ENCODE measurements at places on chromosomes 5 and 9.

GRCh38 chr9:112487799-112488340 is 1.2 kb downstream of the KIAA1958 start:
- DNase-seq = no peak

- no peak for DNase-seq
These were observed 1.0 kb downstream of the ANKH start for GRCh38 chr5:14870337-14871213.

DNA sequence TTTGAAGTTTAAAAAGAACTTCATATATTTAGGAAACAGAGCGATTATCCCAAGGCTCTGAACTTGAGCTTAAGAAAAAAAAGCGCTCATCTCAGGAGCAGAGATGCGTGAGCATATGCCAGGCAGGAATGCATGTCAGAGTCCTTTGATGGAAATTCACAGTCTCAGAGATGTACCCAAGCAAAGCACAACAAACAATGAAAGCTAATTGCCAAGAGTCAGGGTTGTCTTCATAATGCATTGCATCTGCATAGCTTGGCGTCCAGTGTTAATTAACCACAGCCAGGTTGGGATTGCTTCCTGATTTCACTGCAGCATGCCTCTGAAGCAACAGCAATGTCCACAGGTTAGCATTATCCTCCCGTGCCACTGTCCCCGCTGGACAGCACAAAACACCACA is 907.0 kb upstream of the DMAC1 start:
- DNase-seq = no peak

- DNase-seq = no peak
These were observed 4.9 kb upstream of the C7 start for GRCh38 chr5:40904205-40904993.

GRCh38 chr5:163172540-163173338 is 264.7 kb upstream of the CCNG1 start:
- DNase-seq = no peak

DNA sequence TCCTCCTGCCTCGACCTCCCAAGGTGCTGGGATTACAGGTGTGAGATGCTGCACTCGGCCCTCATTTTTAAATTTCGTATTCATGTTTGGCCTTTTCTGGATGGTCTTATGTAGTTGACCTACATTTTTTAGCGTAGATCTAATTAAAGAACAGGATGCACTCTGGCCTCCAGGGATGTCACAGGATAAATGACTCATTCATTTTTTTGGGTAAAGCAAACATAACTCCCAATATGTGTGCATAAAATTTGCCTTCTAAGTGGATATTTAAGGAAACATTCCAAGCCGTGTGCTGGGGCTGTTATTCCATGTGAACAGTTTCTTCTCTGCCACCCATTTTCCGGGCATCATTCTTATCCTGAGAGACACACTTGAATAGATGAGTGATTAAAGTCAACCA is 501.6 kb downstream of the IRX1 start:
- no peak for DNase-seq

DNA sequence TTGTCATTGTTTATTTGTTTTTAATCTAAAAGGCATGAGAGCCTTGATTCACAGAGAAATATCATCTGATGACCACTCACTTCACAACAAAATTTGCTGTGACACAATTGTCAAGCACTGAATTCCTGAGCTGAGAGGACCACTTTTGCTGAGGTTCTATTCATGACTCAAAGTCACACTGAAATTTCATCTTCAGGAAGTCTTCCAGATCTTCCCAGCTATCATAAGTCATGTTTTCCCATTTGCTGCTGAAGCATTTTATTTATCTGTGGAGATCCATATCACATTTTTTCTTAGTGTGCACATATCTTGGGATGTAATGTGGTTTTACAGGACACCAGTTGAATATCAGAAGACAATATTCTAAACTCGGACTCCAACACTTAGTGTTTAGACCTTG is 255.1 kb upstream of the TRIM32 start:
- DNase-seq = no peak

GRCh38 chr9:101366038-101366756 is 18.6 kb downstream of the BAAT start:
- no peak for DNase-seq

DNA sequence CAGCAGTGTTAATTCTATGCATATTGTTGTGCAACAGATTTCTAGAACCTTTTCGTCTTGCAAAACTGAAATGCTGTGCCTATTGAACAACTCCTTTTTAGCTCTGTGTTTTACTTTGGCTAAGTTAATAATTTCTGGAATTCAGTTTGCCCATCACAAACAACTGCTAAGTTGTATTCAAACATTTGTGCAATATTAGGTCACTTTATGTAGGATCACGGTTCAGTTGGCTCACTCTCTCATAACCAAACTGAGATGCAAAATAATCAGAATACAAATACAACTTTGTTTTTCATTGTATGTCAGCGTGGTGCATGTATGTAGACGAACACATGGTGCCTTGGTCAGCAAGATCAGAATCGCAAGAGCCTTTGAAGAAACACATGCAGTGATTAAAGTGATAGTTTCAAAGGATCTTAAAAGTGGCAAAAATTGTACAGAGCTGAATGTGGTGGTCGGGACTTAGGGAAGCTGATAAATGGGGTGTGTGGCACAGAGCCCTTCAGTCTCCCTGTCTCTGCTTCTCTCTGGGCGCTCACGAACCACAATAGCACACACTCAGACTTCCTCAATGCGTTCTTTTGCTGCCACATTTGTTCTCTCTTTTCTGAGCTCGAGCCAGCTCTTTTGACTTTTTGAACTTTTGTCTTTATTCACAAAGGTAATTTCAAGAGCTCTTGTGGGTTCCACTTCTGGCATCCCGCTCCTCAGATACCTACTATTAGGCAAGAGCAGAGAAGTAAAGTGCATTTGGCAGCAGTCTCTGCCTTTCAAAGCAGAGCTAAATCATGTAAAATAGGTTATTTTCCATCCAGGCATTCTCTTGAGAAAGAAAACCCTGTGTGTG is 112.4 kb upstream of the CTSL start:
- no peak for DNase-seq

GRCh38 chr5:157690690-157691433 is 19.5 kb downstream of the C5orf52 start:
- DNase-seq = no peak

Measured in NCI-H1436 treated with DMSO at 0.1 percent for 48 hours (cell line).